Small intestine (tissue), 16 donors: ENCODE measurements at places on chromosomes 5 and 9.
A peak's percentile ranks its signal among the peaks of the same experiment; 100 is the strongest.

DNA sequence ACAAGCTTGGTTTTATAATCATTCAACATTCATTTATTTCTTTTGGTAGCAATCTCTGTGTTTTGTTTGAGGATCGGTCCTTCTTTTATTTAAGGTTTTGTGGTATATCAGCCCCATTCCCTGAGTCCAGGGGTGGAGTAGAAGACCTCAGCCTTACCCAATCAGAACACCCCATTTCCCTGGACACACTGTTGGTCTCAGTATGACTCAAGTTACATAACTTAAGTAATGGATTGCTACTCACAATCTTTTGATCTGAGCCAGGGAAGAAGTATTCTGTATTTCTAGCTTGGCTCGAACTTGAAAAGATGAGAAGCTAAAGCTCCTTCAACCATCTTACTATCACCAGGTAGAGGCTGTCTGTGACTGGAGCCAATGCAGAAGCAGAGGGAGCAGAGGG lies 175.2 kb upstream of the HAPLN1 start:
- DNase-seq = no peak

DNA sequence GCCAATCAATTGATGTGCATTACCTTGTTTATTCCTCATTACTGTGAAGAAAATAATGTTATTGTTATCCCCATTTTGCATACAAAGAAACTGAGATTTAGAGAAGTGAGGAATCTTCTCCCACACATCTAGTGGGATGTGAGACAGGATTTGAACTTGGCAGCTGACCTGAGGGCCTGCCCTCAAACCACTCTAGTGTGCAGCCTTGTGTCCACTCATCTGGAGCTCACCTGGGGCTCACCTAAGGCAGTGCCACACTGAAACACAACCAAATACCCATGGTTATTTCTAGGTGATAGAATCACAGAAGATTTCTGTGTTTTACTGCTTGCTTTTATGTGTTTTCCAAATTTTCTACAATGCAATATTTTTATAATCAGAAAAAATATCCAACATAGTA lies 94.7 kb upstream of the SAP30L start:
- DNase-seq = no peak

DNA sequence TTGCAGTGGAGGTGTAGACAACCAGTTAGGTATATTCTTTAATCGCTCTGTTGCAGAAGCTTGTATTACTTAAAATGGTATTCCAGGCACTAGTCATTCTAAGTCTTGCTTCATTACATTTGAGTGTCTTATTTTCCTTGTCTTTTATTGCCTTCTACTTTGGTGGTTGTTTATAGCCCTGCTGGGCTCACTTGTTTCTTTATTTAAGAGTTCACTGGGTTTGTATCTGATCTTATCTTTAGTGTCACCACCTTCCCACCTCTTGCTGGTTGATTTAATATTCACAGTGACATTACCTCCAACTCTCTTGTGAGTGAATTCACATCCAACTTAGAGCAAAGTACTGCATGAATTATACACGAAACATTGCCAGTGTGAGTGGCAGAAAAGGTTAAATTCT lies 83.6 kb upstream of the BNC2 start:
- DNase-seq = no peak

- DNase-seq = no peak
Measured at GRCh38 chr9:116493183-116493860, 193.8 kb upstream of the TRIM32 start.

DNA sequence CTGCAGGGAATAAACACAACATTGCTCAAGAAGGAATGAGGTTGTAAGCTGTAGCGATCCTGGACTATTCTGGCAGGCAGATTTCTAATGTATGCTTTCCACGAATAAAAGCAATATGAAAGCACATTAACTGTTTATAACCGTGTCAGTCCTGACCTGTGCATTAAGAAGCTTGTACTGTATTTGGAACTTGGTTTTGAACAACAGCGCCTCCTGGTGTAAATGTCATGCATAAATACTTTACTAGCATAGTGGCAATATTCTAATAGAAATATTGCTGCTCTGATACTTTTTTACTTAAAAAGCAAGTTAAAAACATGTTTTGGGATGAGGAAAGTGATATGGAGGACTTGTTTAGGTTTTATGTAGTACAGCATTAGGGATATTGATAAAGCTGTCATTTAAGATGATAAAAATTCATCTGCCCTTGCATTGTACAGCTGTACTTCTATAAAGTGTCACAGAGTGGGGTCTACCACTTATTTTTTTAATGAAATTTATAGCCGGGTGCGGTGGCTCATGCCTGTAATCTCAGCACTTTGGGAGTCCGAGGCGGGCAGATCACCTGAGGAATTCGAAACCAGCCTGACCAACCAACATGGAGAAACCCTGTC lies 70.7 kb upstream of the GNE start:
- DNase-seq = peak; percentile 79

DNA sequence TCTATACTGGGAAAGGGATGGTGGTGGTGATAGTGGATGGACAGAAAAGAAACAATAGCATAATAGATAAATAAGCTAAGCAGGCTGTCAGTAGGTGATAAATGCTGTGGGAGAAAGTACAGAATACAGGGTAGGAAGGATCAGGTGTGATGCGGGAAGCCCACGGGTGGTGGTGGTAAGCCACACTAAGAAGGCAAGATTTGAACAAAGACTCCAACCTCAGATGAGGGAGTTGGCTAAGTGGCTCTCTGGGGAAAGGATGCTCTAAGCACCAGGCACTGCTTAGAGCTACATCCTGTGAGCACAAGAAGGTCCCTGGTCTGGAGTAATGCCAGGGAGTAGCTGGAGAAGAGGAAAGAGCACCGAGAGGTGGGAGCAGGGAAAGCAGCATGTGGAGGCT lies 151.6 kb upstream of the KLF9 start:
- DNase-seq = no peak

DNA sequence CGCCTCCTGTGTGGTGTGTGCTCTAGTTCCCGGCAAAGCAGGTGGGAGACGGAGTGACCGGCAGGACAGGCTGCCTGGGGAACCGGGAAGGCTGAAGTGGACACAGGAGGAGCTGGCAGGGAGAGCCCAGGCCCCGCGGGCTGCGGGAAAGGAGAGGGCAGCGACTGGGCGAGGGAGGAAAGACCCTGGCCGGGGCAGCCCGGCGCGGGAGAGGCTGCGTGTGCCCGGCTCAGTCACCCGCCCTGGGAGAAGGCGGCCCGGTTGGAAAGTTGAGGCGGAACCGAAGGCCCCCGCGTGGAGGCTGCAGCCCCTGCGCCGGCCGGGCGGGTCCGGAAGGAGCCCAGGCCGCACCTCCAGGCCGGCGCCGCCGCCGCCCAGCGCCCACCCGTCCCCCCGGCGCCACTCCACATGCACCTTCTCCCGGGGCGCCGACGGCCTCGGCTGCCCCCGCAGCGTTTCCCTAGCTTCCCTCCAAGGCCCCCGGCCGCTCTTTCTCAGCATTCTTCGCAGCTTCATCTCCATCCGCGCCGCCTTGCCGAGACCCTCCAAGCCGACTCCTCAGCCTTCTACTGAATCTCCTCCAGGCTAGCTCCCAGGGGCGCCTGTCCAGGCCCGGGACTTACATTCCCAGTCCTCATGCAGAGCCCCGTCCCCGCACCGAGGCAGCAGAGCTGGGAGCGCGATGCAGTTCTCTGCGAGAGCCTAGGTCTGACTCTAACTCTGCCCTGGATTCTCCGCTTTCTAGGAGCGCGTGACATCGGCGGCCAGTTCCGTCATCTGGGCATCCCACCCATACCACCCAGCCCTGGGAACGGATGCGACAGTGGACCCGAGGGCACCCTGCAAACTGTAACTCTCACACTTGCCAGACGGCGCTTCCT lies 152.0 kb downstream of the ERCC6L2 start:
- DNase-seq = no peak

- peak; percentile 63 for DNase-seq
Measured at GRCh38 chr5:116137544-116138378, 52.9 kb downstream of the COMMD10 start.

- no peak for DNase-seq
Measured at GRCh38 chr5:73962801-73963425, 336.9 kb downstream of the ARHGEF28 start.

DNA sequence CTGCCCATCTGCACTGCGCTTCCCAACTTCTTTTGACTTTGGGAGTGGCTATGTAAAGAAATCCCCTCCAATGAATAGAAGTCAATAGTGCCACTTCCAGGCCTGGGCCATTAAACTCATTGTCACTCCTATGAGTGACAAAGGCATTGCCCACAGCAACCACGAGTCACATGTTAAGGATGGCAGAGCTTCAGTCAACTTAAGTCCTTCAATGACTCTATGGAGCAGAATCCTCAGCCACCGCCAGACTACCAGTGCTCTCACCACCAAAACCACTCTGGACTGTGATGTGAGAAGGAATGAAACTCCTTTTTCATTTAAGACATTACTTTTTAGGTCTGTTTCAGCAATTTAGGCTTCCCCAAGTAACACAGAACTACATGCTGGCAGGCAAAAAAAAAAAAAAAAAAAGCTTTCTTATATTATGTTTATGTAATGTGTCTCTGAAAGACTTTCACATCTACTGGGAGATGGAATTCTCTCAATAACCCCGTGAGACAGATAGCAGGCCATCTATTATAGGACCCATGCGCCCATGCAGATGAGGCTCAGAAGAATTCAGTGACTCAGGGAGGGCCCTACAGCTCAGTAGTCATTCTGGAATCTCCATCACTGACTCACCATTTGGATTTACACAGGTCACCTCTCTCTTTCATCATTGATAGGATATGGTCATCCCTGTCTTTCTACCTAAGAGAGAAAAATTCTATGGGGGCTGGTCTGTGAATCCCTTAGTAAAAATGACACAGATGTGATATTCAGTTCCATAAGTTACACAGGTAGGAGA lies 180.5 kb downstream of the CEMIP2 start:
- no peak for DNase-seq

- no peak for DNase-seq
Measured at GRCh38 chr5:149762958-149763630, 33.0 kb downstream of the PPARGC1B start.

- DNase-seq = no peak
Measured at GRCh38 chr9:105339849-105340248, 95.4 kb downstream of the SLC44A1 start.

DNA sequence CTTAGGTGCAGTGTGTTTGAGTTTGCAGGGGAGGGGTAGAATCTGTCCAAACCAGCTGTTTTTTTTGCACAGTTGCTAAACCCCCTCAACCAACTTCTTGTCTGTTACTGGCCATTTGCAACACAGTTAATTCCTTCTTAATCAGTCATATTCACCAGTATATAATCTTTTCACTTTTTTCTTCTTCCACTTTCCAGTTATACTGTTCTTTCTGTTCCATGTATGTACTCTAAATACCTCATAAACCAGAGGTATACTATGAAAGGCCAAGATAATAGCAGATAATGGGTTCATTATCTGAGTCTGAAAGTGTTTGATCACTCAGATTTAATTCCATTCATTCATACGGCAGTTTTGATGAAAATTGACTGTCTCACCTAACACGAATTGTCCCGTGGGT lies 11.1 kb downstream of the SMAD5 start:
- no peak for DNase-seq

- DNase-seq = peak; percentile 84
Measured at GRCh38 chr9:35954942-35955546, 2.9 kb downstream of the OR2S2 start.

- no peak for DNase-seq
Measured at GRCh38 chr5:140443-140829, 48.5 kb downstream of the PLEKHG4B start.

DNA sequence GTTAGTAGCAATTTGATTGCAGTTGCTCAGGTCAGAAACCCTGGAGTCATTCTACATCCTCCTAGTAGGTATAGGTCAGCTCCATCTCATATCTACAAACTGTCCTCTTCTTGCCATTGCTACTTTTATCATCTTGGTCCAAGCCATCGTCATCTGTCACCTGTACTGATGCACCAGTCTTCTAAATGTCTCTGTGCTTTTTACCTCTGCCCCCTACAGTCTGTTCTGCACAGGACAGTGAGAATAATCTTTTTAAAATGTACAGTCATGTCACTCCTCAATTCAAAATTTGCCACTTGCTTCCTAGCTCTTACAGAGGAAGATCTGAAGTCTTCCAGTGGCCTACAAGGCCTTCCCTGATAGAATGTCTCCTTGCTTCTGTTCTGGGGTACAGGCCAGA lies 6.8 kb downstream of the NNT start:
- DNase-seq = no peak

DNA sequence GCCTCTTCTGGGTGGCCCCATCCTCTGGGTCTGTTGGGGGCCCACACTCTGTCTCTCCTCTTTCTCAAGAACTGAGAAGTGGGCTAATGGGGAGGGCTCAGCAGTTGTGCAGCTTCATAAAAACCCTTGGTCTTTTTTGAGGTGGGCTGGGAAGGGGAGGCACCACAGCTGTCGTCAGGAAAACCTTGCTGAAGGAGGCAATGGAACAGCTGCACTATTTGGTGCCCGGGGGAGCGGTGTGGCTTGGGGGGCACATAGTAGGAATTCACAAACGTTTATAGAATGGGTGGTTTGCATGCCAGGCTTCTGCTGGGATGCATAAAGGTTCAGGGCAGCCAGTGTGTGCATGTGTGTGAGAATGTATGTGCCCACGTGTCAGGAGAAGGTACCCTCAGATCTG lies 3.2 kb upstream of the IER5L start:
- no peak for DNase-seq

GRCh38 chr9:136940526-136941230 lies 3.9 kb downstream of the FBXW5 start:
- no peak for DNase-seq

- DNase-seq = no peak
Measured at GRCh38 chr5:136701191-136701590, 335.8 kb upstream of the TRPC7 start.

GRCh38 chr5:144011388-144011787 lies 159.1 kb downstream of the YIPF5 start:
- DNase-seq = no peak

GRCh38 chr9:37946971-37947370 lies 43.0 kb upstream of the SLC25A51 start:
- DNase-seq = no peak

- no peak for DNase-seq
Measured at GRCh38 chr5:143176048-143176447, 227.4 kb downstream of the NR3C1 start.

DNA sequence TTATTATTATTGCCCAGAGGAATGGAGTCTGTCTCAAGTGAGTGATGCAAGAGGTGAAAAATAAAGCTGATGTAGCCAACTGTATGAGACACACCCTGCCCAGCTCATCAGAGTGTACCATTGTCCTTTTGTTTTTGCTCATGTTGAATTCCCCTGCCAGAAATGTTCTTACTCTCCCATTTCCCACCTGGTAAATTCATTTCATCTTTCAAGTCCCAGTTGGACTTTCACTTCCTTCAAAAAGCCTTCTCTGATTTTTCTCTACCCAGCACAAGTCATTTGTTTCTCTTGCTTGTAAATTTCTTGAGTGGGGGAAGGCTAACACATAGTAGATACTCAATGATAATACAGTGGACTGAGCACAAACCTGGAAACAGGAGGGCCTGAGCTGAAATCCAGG lies 394.5 kb upstream of the ZNF462 start:
- DNase-seq = no peak

GRCh38 chr5:91499943-91500531 lies 116.9 kb upstream of the ARRDC3 start:
- DNase-seq = peak; percentile 41

- DNase-seq = no peak
Measured at GRCh38 chr5:145568581-145568980, 266.6 kb downstream of the PRELID2 start.
